NCI-H2029 (cell line): ENCODE measurements at places on chromosomes 5 and 9.
A peak's percentile ranks its signal among the peaks of the same experiment; 100 is the strongest.

DNA sequence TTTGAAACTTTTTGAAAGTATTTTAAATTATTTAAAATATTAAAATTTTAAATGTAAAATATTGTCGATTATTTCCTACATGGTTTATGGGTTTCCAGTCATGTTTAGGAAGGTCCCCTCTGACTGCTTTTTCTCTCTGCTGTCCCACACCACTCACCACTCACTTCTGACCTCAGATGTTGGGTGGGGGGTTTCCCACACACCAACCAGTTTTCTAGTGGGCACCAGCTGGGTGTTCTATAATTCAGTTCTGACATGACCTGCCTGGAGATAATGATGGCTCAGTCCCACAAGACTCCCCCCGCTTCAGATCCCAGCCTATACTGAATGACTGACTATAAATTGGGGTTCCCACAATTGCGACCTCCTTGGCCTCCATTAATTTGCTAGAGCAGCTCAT, 310.4 kb downstream of the GADD45G start:
- no peak for DNase-seq

DNA sequence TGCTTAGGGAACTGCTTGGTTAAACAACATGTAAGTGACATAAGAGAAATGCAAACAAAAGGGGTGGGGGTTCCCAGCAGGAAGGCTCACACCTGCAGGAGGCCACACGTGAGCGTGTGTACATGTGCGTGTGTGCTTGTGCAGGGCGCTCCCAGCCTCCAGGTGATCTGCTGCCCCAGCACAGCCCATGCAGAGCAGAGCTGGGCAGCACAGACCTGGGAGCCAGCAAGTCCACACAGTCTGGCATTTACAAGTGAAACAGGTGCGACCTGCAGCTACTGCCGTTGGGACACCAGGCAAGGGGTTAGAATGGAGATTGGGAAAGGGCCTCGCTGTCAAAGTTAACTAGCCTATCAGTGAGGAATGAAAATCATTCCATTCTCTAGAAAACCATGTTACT, 41.8 kb downstream of the GRAMD2B start:
- DNase-seq = peak; percentile 70

DNA sequence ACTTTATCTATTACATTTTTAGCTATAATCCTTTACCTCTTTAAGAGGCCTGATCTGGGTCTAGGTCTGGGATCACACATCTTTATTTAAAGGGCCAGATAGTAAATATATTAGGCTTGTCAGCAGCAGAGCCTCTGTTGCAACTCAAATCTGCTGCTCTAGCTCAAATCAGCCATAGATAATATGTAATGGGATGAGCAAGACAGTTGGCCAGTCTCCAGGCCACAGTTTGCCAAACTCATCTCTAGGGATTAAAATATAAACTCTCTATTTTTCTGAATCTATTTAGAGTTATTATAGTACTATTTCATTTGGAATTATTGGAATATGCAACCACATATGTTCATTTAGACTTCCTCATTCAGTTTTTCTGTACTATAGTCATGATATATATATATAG, 115.9 kb upstream of the MINAR2 start:
- no peak for DNase-seq

- no peak for DNase-seq
These were observed 10.8 kb downstream of the ZDHHC11B start for GRCh38 chr5:773517-774264.

GRCh38 chr9:35791297-35791921, at the start of gene NPR2:
Gene NPR2, plus strand, starts transcription at chr9:35791591. Its CDS starts 818 bp downstream, at chr9:35792409.
- no peak for DNase-seq

DNA sequence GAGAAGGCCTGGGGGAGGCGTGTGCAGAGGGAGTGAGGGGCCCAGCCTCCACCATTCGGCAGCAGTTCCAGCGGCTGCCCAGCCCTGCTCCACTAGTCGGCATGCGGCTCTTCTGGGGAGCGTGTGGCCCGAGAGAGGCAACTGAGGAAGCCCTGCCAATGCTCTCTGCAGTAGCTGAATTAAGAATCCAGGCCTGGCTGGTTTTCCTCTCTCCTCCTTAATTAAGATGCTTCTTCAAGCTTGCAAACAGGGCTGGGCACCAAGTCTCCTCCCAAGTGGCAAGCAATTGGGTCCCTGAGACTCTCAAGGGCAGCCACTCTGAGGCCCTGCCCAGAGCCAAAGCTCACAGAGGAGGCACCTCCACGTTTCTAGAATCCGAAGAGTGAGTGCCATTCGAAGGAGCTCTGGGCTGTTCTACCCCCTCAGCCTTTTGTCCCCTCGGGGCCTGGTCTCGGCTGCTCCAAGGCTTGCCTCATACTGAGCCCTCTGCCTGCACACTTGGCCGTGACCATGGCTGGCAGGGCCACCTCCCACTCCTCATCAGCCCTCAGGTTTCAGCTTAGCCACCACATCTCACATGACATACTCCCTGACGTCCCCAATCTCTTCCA, 75.4 kb upstream of the LRRTM2 start:
- DNase-seq = no peak
